ENCODE measurements at places on chromosomes 11 and 22.

DNA sequence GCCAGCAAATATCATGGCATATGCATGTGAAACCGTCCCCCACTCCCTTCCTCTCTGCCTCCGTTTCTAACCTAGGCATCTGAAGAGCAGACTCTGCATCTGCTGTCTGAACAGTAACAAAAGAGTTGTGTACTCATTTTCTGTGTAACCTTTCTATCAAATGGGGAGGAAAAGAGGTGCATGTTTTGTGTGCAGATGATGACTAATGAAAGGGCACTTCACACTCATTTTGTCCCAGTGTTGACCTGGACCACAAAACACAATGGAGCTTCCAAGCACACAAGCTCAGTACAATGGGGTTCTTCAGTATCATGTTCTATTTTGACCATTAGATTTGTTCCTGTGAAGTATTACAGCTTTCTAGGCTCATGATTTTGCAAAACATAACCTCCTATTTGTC lies 13.0 kb downstream of the JHY start:
- no peak for DNase-seq

GRCh38 chr11:124756753-124757227 lies 4.7 kb upstream of the VSIG2 start:
- DNase-seq = no peak

DNA sequence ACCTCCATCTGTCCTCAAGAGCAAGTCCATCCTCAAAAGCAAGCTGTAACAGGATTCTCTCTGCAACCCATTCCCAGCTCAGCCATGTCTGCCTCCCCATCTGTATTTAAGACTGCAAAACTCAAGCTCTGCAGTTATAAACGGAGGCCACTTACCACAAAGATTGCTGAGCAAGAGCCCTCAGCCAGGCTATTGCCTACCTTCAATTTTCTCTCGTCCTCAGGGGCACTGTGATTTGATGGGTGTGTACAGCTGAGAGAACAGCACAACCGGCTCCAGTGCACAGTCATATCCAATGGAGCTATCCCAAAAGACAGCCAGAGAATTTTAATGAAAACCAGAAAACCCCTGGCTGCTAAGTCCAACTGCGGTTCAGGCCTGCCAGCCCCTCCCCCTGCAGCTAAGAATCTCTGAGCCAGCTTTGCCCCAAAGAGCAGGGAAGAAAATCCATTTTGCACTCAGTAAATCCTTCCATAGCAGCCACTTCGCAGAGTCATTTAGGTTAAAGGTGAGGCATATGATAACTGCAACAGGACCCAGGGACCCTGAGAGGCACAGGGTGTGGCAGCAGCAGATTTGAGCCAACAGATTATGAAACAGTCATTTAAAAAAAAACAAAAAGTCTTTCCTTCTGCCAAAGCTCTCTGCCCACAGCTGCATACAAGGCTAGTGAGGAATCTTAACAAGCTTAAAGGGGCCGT lies 37.6 kb downstream of the RAB30 start:
- DNase-seq = no peak

DNA sequence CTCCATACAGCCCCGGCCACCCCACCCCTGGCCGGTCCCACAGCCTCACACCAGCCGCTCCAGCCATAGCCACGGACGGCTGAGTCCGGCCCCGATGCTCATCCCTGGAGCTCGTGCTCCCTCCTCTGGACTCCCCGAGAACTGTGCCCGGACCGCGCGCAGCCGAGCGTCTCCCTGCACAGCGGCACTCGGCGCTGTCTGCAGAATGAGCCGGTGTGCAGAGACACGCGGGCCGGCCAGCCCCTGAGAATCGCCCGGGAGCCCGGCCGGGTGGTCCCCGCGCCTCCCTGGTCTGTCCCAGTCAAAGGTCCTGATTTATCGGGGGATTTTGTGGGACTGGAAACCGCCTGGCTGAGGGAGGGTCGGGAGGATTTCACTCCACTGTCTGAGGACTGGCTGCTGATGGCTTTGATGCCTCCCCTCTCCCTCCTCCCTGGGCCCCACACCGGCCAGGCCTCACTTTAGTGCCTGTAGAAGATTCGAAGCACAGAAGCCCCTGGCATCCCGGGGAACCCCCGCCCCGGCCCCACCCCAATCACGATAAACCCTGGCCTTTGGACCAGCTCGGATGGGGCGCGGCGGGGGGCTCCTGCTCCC lies 102.7 kb downstream of the BRD1 start:
- peak; percentile 45 for DNase-seq

DNA sequence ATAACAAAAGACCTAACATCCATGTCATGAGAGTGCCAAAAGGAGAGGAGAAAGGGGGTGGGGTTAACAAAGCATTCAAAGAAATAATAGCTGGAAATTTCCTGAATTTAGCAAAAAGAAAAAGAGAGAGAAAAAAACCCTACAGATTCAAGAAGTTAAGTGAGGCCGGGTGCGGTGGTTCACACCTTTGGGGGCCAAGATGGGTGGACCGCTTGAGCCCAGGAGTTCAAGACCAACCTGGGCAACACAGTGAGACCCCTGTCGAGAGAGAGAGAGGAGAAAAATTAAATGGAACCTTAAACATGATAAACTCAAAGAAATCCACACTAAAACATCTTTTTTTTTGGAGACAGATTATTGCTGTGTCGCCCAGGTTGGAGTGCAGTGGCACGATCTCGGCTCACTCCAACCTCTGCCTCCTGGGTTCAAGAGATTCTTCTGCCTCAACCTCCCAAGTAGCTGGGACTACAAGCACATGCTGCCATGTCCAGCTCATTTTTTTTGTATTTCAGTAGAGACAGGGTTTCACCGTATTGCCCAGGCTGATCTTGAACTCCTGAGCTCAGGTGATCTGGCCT lies 8.9 kb upstream of the CLDN5 start:
- DNase-seq = no peak

GRCh38 chr11:68282141-68282860 lies 10.5 kb upstream of the C11orf24 start:
- DNase-seq = no peak

- DNase-seq = no peak
Observed at GRCh38 chr22:24400034-24400725, 27.2 kb upstream of the ADORA2A start.

DNA sequence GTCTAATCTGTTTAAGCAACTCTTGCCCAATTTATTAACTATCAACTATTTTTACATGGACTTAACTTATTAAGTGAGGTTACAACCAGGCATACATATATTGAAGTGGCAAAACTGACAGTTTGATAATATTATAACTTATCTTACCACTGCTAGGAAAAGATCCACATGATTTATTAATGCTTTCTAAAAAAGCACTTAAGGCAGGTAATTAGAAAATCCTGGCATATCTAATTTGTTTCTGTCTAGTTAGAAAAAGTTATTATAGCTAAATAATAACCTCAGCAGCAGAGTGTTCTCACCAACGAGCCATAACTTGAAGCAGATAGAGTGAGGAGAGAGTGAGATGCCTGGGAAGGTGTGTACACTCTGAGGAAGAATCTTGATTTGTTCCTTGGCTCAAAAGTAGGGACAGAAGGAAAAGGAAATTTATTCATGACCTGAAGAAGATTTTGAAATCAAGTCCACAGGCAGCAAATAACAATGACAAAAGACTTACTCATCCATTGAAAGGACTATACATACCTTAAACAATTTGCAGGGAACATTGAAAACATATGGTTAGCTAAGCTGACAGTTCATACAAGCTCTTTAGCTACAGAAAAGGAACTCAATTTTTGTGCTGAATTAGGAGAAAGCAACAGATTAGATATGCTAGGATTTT lies 7.1 kb upstream of the MUC15 start:
- no peak for DNase-seq

DNA sequence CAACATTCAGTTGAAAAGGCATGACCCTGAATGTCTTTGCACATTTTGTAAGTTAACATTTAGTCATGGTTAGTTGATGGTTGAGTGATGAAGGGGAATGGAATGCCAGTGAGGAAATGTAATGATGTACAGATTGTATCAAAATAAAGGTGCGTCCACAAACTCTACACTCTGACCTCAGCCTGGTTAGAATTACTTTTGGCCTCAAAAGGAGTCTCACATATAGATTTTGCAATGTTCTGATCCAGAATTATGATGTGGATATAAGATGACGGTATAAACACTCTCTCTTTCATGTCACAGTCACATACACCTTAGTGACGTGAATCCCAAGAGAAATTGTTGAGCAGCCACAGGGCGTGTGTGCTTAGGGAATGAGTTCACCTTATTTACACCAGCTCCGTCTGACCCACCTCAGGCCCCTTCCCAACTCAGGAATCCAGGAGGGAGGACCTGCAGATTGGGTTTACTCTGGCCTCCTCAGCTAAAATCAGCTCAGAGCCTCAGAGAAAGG lies 100.1 kb downstream of the RDX start:
- no peak for DNase-seq

DNA sequence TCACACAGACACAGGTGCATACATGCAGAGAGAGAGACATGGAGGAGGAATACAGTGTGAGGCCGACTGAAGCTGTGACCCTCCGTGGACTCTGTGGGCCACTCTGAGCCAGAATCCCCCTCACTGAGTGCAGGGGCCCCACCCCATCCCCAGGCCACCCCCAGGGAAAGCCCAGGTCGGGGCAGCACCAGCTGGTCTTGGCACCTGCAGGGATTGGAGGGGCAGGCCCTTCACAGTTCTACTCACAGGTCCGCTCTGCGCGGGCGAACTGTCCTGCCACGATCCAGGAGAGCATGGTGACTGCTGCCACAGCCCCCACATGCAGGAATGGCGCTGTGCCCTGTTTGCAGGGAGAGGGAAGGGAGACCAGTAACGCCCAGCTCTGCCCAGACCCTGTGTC lies 16.3 kb upstream of the KLHL35 start:
- no peak for DNase-seq

DNA sequence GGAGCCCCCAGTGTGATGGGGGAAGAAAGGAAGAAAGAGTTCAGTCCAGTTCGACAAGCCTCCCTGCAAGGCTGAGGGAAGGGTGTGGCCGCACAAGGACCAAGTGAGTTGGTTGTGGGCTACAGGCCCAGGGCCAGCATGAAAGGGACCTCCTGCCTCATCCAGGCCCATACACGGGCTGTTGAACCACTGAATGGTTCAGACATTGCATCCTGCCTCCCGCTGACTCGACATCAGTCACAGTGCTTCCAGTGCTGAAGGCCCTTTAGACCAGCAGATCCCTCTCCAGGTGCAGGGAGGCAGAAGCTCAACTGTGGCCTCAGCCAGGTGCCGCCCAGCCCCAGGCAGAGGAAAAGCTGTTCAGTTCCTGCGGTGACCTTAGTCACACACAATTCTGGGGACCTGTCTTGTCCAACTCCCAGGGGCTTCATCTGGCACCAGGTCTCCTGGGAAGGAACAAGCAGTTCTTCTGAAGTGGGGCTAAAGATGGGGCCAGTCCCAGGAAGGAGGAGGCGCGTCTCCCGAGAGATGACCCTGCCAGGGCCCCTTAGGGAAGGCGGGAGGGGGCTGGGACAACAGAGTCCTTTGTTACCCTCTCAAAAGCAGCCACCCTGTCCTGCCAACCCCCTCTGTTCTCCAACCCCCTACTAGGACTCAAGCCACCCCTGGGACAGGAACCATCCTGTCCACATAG lies 6.6 kb downstream of the ARRB1 start:
- DNase-seq = no peak

- no peak for DNase-seq
Observed at GRCh38 chr22:30424534-30425326, 838 bp upstream of the MTFP1 start.

DNA sequence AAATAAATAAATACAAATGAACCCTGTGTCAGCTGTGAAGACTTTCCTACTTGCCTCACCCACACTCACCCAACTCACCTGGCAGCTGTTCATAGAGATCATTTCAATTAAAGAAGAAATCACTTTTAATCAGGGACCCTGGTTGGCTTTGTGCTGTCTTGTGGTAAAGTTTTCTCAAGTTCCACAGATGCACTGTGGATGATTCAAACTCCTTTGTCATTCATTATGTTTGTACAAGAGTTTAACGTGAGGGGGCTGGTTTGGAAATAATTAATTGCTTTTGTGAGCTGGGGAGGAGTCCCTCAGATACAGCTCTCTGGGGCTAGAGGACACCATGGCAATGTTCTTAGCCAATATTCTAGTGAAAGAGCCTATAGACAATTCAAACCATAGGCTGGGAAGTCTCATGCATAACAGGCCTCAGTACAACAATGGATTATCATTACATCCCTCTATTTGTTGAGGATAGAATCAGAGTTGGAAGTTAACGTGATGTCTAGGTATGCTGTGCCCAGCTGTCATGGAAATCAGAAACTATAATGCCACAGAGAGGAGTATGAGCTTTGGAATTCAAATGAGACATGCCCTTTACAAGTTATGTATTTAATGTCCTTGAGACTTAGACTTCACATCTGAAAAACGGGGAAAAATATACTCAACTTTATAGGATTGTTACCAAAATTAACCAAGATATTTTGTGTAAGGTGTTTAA lies 698.5 kb downstream of the KCNA4 start:
- no peak for DNase-seq

DNA sequence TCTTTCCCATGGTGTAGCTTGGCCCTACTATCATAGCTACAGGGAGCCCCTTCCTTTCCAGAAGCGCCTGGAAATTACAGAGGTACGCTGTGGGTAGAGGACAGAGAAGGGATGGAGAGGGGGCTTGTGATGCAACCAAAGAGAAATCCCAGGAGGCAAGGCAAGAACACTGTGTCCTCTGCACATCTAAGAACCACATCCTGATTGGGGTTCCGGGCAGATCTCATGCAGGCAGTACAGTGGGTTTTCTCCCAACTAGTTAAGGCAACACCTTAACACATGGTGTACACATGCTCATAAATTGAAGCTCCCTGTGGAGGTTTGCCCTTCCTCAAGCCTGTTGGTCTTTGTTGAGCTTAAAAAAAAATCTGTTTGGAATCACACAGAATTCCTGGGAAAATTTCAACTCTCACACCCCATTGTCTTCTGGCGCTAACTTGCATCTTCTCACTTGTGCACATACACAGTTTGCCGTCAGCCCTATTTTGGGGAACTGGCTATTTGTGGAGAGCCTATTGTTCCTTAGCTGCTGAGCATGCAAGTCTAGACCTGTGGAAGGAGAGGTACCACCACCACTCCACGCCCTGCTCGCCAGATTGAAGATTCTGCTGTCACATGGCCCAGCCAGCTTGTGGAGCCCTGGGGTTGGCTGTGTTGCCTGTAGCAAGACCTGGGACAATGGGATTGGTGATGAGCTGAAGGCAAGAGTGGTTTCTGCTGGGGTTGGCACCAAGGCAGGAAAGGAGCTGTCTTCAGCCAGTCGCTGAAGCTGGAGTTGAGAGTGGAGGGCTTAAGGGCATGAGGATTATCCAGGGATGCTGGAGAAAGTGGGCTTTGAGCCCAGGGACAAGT lies 52.4 kb downstream of the ALX4 start:
- no peak for DNase-seq

DNA sequence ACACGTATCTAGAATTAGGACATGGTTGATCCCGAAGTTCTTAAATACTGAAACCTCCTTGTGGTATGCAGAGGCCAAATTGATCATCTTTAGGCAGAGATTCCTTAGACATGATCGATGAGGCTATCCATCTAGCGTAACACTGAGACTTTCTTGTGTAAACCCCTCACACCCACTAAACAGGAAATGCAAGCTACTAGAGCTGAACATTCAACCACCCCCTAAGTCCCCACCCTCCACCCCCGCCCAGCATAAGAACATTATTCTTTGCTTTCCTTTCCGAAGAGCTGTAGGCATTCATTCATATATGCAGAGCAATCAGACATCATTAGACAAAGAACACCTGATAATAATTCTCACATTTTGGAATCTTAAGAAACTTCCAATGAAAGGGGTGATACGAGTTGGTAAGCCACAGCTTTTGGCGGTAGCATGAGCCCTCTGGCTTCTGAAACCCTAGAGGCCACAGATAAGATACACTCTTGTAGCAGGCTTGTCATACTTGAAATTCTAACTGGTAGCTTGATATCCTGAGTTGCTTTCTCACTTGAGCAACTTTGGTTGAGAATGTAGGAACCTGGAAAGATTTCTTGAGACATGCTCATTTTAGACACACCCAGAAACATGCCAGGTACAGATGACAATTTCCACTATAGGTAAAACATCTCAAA lies 42.2 kb downstream of the FLI1 start:
- no peak for DNase-seq

Data from activated naive CD8-positive, alpha-beta T cell treated with anti-CD3 and anti-CD28 coated beads, Interleukin-2, amount 50 U/mL, for 16 hours (primary cell).